Renal cortex interstitium (tissue), 15 donors: ENCODE measurements at places on chromosomes 6 and 20.

- DNase-seq: no peak
These were observed 138.4 kb downstream of the SMAP1 start for GRCh38 chr6:70806086-70806485.

DNA sequence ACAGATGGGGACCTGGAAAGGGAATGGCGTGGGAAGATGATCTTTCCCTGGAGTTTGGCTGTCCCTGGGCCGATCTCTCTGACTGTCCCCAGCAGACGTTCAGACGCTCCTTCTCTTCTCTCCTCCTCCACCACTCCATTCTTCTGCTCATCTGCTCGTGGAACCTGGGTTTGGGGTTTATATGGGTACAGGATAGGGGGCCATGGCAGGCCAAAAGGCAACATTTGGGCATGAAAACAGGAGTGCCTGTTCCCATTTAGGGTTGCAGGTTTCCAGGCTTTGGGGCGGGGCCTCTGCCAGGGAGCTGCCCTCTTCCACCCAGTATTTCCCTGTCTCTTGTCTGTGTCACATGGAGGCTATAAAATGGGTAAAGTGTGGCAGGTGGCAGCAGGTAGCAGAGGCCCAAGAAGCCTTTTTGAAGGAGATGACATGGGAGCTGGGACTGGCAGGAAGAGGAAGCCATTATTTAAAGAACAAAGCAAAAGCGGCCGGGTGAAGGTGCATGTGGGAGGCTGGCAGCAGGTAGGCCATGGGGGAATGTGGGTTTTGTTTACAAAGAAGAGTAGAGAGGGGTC lies 203.7 kb downstream of the BMP7 start:
- no peak for DNase-seq

GRCh38 chr6:41787219-41787917 lies at the start of gene TOMM6:
TOMM6 (plus strand) TSS chr6:41787694; CDS start chr6:41787698, 4 bp downstream.
- DNase-seq: peak; percentile 92

DNA sequence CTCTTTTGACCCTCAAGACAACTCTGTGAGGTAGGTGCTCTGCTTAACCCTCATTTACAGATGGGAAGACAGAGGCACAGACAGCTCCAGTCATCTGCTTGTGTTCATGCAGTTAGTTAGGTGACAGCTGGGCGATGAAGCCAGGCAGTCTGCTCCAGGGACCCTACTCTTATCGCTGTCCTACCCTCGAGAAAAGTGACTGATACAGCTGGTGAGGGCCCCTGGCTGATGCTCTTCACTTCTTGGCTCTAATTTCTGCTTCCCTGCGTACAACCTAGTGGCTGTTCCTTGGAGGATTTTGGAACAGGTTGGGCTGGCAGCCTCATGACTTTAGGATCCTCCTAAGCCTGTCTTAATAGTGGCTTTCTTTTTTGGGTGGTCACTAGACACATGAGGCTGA lies 9.1 kb upstream of the TJAP1 start:
- no peak for DNase-seq

- no peak for DNase-seq
These were observed 212.5 kb upstream of the CNR1 start for GRCh38 chr6:88378639-88379038.

DNA sequence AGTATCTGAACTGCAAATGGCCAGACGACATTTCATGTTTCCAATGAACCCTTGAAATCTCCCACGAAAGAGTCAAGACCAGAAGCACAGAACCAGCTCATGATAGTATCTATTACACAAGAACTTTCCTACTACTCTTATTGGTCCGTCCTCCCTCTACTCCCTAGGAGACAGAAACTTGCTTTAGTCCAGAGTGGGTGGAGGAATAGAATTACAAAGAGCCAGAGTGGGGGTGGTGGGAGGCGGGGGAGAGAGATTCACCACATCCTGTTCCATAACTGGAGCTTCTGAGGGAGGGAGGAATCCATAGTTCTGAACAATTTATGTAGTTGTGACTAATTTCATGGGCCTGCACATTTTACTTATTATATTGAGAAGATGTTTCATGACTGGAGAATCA lies 18.5 kb upstream of the WFDC10A start:
- DNase-seq: peak; percentile 7

GRCh38 chr6:131602781-131603312 lies 25.2 kb downstream of the MED23 start:
- no peak for DNase-seq
